Activated CD4-positive, alpha-beta T cell treated with anti-CD3 and anti-CD28 coated beads, Interleukin-2, amount 50 U/mL, for 1 hour (primary cell): ENCODE measurements at places on chromosomes 12 and 14.

GRCh38 chr14:104778694-104779331, 16.7 kb downstream of the AKT1 start:
- DNase-seq: no peak

DNA sequence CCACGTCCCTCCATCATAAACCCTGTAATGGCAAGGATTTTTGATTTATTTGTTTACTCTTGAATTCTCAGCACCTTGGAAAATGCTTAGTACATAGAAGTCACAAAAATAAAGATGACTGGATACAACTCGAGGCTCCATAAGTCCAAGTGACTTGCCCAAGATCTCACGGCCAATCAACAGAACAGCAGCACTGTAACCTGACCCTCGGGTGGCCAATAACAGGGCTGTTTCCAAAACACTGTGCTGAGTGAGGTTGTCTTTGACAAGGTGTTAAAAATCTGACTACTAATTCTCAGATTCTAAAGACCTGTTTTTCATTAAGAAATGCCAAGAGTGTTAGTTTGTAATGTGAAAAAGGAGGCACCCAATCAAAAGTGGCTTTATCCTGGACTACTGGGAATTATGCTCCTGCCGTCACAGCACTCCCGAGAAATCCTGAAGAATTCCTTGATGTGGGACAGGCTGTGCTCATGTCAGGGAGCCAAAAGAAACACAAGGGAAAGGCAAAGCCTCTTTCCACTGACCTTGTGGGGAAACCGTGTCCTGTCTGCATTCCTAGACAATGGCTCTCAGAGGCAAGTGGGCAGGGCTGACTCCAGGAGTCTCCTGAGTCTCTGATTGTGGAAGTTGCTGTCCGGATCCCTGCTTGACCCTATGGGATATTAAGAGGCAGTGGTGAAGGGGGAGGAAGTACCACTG, 204.7 kb upstream of the PELI2 start:
- no peak for DNase-seq

GRCh38 chr14:54423991-54424390, 17.2 kb downstream of the CNIH1 start:
- no peak for DNase-seq

DNA sequence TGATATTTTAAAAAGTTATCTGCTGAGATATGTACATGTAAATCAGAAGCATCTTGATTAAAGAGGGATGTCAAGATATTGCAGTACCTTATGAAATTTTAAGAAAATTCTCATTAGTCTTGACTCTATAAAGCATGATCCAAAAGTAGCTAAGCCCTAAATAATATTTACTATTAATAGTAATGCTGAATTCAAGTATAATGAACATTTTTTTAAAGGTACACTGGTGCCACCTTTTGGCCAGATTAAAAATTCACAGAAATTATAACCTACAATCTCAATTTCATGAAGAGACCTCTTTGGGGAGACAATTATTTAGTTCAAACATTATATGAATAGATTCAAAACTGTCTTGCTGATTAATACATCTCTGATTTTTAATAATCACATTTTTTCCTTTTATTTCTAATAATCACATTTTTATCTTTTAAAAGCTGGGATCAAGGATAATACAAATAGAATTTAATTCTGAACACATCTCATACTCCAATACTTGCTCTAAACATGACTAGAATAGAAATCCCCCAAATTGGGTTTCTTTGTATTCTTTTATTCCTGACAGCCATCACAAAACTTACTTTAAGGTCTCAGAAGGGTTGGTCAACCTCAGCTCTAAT, 13.4 kb downstream of the AKAP5 start:
- no peak for DNase-seq

GRCh38 chr12:120598674-120599463, 17.7 kb upstream of the POP5 start:
- no peak for DNase-seq

DNA sequence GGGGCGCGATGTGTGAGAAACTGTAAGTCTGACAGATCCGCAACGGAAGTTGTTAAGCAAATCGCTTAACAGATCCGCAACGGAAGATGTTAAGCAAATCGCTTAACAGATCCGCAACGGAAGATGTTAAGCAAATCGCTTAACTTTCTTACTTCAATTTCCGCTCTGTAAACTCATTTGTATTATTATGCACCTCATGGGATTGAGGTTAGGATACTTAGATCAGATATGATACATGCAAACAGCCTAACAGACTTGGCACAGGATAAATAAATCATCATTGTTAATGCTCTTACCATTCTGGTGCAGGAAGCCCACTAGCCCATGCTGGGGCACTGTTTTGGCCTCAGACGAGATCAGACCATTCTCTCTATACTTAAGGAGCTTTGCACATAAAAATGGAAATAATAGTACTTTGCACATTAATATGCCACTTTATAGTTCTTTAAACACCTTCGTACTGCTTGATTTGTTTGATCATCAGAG, 399 bp downstream of the NCAPD2 start:
- DNase-seq: no peak

DNA sequence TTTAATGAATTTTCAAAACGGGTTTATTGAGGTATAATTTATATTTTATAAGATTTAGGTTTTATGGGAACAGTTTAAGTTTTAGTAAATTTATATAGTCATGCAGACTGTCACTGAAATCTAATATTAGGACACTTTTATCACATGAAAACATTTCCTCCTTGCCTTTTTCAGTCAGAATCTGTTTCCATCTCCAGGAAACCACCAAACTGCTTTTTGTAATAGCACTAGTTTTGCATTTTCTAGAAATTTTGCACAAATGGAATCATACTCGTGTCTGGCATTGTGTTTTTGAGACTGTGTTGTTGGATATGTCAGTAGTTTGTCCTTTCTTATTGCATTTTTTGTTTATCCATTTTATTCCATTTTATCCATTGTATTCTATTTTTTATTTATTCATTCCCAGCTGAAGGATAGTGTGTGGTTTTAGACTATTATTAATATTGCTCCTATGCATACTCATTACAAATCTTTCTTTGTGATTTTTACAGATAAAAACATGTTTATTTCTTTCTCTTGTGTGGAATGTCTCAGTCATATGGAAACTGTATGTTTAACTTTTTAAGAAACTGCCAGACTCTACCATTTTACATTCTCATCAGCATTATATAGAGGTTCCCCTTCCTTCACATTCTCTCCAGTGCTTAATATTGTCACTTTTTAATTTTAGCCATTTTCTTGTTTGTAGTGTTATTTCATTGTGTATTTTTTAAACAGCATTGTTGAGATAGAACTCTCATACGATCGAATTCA, 26.5 kb downstream of the PALS1 start:
- no peak for DNase-seq

- DNase-seq: no peak
These were observed 76.4 kb upstream of the FAR2 start for GRCh38 chr12:29072631-29073030.

DNA sequence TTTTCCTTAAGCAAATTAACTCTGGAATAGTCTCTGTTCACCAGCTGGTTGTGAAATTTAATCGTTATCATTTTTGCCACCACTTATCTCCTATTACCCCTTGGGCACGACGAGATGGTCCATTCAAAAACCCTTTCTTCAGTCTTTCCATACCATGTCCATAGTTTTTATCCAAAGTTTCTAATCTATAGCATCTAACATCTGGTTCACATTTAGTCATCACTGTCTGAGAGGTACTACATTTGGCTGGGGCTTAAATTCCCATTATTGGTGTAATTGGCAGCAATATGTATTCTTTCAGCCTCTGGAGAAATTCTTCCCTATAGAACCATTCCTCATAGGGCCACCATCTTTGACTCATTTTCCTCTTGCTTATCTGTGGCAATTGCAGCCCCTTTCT, 163.5 kb downstream of the CCER1 start:
- no peak for DNase-seq

GRCh38 chr12:109864916-109865315, 15.4 kb downstream of the GLTP start:
- no peak for DNase-seq

DNA sequence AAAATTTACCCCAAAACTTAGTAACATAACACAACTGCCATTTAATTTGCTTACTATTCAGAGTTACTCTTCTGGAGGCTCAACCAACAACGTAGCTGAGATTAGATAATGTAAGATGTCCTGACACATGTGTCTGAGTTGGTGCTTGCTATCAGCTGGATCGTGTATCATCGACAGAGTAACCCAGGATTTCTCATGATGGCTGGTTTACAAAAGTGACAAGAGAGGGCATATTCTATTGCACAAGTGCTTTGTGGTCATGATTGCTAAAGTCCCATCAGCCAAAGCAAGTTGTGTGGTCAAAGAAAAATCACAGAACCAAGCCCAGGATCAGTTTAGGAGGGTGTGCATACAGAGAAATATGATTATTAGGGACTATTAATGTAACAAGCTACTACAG, 73.4 kb downstream of the CAPZA3 start:
- no peak for DNase-seq

- DNase-seq: no peak
These were observed 249.9 kb downstream of the AEBP2 start for GRCh38 chr12:19689226-19689625.

DNA sequence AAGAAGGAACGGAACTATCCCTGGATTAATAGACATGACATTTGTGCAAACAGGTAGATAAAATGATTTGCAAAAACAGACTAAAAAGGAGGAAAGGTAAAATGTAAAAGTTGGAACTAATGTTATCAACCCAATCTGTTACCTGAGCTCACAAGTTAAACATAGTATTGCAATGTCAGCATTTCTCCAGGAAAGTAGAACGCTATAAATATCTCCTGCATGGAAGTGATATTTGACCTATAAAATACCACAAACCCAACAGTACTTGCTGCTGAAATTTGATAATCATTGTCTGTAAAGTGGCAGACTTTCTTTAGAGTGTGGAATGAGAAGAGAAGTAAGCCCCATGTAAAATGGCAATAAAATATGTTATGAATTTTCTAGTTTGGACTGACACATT, 1435.7 kb downstream of the LRFN5 start:
- DNase-seq: no peak

DNA sequence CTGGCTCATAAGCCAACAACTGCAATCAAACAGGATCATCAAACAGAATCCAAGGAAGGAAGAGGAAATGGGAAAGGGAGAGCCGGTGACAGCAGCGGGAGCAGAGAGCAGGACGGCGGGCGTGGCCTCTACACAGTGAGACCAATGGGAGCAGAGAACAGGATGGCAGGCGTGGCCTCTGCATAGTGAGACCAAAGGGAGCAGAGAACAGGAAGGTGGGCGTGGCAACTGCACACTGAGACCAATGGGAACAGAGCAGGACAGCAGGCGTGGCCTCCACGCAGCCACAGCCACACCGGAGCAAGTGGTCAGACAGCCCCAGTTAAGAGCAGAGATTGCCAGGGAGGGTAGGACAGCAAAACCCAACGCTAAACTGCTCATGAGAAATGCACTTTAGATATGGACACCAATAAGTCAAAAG, 16.4 kb downstream of the LRCOL1 start:
- DNase-seq: no peak

GRCh38 chr14:100476012-100476822, 111.0 kb downstream of the BEGAIN start:
- no peak for DNase-seq
